A172 (cell line): ENCODE measurements at places on chromosomes 7 and 10. TPM values are rescaled to one million over a fixed set of nuclear protein-coding genes. Genes with fewer than 3 reads are reported as not detected.

DNA sequence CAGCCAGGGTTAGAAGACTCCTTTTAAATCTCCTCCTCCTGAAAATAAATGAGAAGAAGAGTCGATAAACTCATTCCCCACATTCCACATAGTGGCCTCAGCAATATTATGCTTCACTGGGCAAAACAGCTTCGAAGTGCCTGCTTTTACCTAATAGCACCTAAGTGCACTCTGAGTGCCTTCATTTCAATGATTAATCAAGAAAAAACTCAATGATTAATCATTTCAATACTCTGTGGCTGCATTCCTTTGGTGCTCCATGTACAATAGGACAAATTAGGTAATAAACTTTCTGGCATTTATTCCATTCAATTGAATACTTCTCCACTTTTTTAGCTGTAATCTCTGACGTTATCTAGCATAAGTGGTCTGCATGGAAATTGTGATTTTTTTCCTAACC, 174.6 kb downstream of the CCDC71L start:
- DNase-seq = peak; percentile 37

TMEM26 gene
- not detected in 2 replicates for total RNA-seq

- DNase-seq = no peak
These were observed 7.5 kb upstream of the CXCL12 start for GRCh38 chr10:44392420-44392819.

SFR1 gene
- 16.8 and 18.6 TPM in 2 replicates for total RNA-seq

RP9 gene
- total RNA-seq = 25.9 and 40.4 TPM in 2 replicates

- peak; percentile 41 for DNase-seq
These were observed 3.9 kb upstream of the NRF1 start for GRCh38 chr7:129607471-129608120.

MET gene
- total RNA-seq = 118 and 144 TPM in 2 replicates

DNA sequence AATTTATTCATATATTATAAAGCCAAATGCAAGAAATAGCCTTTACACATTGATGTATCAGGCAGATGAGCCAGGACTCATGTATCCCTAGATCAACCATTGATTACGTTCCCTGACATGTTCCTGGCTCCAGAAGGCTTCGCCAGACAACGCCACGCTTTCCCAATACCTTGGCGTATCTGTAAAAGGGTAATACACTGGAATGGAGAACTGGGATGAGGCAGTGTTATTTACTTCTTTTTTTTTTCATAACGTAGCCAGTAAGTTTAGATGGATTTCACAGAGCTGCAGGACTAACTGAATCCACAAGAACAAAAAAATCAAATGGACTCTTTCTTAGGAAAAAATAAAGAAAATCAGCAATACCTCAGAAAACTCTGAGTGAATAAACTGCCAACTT, 588.1 kb upstream of the SEMA3D start:
- DNase-seq = no peak

UBN2 gene
- 2.1 and 2.8 TPM in 2 replicates for total RNA-seq

- no peak for DNase-seq
These were observed 35.9 kb downstream of the PKD1L1 start for GRCh38 chr7:47912332-47912731.

ZKSCAN1 gene
- total RNA-seq = 11.5 and 15.5 TPM in 2 replicates

SPDYE5 gene
- not detected in 2 replicates for total RNA-seq

DNA sequence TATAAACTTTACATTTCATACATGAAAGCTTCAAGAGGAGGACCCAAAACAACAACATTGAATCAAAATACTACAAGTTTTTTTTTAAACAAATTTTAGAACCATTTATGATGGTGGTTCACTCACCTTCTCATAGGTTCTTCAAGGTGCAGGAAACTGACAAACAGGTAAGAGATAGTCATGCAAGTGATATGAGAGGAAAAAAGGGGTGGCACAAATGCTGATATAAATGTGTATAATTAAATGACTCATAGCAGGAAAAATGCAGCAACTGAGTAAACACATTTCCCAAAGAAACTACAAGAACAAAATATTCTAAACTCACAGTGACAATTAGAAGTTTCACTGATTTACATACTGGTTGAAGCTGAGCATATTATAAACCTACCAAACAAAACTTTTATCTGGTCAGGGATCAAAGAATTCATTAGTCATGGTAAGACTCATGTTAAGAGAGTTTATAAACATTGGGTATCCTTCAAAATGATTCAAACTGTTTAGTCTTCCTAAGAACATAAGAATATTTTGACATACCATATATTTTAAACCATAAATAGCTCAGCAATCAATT, 14.1 kb downstream of the ZWINT start:
- peak; percentile 17 for DNase-seq

CASTOR2 gene
- total RNA-seq = 10.5 and 12.6 TPM in 2 replicates

DNA sequence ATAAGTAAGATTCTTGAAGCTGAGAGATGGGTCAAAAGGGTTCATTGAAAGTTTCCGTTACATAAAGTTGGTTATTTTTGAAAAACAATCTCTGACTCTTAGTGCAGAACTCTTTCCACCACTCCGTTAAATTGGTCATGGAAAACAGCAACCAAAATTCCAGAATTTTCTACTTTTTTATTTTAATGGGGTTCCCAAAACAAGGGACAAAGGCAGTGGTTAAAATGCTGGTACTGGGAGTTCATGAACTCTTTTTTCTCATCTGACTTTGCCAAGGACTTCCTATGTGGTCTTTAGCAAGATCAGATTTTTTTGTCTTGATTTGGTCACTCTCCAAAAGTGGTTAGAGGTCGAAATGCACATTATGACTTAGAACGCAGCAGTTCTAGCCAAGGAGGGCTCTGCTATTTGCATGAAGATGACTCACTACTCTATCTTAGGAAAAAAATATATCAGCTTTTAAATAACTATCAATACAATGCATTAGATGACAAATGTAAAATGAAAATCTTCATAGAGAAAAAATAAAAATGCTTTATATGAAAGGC, 145.7 kb downstream of the REEP3 start:
- DNase-seq = peak; percentile 53

DNA sequence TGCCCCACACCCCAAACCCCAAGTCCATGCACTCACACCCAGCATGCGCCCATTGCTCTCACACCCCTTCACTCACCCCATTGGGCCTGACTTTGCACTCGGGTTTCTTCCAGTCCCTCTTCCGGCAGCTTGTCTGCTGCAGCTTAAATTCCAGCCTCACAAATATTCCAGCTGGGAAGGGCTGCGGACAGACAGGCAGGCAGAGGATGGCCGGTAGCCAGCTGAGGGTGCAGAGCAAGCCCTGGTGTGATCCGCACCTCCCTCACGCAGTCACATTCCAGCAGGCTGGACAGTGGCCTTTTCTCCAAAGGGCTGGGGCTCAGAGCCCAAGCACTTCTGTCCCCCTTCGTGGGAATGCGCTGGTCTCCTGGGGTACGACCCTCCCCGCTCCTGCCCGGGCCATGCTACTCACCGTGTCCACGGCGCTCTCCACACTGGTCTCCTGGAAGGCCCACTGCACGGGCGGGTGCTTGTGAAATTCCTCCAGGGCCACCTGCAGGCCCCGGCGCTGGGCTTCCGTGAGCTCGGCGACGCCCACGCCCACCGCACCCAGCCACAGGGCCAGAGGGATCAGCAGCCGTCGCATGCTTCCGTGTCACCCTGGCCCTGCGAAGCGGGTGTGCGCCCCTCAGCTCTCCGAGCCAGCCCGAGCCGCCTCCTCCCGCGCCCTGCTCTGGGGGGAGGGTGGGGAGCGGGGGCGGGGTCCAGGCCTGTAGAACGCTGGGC, 1.2 kb downstream of the RARRES2 start:
- peak; percentile 69 for DNase-seq

- DNase-seq = no peak
These were observed 96.5 kb downstream of the BTRC start for GRCh38 chr10:101450277-101451080.

CTTNBP2 gene
- total RNA-seq = not detected in 2 replicates

- DNase-seq = no peak
These were observed 23.1 kb downstream of the GLRX3 start for GRCh38 chr10:130159192-130159794.

DNA sequence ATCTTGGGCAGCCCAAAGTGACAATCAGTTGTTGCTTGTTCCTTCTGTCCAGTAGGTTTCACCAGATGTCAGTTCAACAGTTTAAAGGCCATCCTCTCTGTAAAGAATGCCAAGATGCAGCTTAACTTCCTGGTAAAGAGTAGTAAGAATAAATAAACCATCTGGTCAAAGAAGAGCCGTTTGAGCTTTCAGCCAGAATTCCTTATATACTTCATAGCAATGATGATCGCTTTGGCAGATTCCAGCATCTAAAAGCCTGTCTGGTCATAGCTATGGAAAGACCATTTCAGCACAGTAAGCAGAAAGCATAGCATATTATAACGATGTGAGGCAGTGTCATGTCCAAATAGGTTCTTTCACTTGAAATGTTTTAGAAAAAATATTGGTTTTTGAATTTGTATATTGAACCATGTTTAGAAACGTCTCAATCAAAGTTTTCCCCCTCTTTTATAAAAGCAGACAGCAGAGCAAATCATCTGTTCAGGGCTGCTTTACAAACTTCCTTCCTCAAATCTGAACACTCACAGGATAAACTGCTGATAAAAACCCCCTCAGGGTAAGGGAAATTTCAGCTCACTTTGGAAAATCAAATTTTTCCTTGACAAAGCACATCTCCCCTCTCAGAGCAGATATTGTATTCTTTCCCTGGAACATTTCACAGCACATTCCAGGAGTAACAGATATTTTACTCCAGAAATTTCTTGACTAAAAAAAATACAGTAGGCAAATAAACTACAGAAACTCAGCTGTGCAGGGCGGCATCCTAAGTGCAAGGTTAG, 184.1 kb downstream of the NOC3L start:
- DNase-seq = no peak

DNA sequence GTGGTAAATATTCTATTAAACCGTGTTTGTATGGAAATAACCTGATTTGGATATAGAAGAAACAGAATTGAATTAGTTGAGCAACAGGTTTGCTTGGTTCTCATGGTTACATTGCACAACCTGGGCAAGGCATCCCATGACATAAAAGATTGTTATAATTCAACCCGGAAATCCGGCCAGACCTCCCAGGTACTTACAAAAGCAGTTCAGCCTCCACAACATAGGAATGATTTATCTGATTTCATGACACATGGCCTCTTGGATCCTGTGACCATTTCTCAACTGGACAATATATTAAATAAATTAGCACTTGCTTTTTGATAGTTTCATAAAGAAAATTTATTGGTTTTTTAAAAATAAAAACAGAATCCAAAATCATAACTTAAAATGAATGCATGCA, 55.1 kb upstream of the PTPN12 start:
- DNase-seq = no peak

DNA sequence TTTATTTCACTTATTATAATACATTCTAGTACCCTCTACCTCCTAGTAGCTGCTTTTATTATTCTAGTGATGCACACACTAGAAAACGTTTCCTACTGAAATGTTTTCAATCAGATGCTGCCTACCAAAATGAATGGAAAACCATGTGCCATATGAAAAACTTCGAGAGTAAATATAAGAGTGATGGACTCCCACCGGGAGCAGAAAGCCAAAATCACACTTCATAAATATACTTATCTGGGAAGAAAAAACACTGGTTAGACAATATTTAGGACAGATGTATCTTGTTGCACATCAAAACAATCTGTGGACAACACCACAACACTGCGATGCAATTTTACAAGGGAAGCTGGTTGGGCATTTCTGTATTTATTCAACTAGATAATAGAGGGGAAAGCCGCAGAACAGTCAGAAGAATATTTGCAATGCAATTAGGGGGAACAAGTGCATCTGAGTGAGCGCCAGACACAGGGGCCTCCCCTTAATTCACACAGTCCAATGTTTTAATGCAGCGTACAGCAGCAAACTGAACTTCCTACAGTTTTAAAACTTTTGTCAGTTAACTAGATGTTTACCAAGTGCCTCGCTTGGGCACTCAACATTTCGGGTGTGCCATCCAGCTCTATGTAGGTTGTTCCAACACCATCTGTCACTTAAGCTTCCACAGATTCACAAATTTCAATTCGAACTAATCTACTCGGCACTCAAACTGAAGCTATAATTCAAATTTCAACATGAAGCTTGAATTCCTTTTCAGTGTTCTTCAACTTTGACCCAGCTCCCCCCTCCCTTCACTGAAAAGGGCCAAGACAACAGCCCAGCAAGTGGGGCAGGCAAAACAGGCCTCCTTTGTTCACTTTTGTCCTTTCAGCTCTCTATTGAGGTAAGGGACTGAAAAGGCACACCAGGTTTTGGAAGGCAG, 7.4 kb downstream of the NRCAM start:
- DNase-seq = no peak

GRCh38 chr7:54785261-54785660, 26.2 kb upstream of the SEC61G start:
- peak; percentile 42 for DNase-seq

- no peak for DNase-seq
These were observed 665.0 kb upstream of the FOXK1 start for GRCh38 chr7:4017081-4017480.

- DNase-seq = no peak
These were observed 90.6 kb downstream of the CACNB2 start for GRCh38 chr10:18230794-18231193.

GDI2 gene
- total RNA-seq = 447 and 488 TPM in 2 replicates

DNA sequence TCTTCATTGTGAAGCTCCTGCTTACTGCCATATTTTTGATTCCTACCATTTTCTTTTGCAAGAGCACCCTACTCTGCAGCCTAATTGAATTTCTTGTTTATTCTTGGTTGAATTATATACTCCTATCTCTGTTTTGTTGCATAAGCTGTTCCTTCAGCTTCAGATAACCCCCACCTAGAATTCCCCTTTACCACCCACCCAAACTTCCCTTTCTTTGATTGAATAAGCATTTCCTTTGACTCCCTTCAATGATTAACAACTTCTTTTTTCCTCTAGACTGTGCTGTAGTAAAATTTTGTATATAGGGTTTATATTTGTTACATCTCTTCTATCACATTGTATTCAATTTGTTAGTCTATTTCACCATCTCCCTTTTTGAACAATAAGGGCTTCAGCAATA, 168.1 kb downstream of the GPR37 start:
- no peak for DNase-seq

DNA sequence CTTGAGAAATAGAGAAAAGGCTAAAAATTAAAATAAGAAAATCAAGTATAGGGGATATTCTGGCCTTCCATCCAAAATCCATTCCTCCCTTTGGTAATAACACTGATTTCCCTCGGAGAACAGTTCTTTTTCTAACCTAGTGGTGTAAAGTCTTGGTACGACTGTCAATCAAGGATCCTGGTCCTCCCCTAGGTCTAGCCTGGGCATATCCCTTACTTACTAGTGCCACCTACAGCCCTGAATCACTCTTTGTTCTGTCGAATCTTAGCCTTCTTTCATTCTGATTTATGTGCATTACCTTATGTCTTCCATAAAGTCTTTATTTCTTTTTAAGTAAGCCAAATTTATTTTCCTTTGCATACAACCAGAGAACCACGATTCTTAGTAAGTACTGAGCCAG, 298.7 kb upstream of the LRRTM3 start:
- peak; percentile 49 for DNase-seq

- DNase-seq = no peak
These were observed 4.7 kb downstream of the ZNF503 start for GRCh38 chr10:75396631-75397495.

PRKG1 gene
- 0.05 and 0.22 TPM in 2 replicates for total RNA-seq
